HTR-8/SVneo (cell line): ENCODE measurements at places on chromosomes 6 and 20.

DNA sequence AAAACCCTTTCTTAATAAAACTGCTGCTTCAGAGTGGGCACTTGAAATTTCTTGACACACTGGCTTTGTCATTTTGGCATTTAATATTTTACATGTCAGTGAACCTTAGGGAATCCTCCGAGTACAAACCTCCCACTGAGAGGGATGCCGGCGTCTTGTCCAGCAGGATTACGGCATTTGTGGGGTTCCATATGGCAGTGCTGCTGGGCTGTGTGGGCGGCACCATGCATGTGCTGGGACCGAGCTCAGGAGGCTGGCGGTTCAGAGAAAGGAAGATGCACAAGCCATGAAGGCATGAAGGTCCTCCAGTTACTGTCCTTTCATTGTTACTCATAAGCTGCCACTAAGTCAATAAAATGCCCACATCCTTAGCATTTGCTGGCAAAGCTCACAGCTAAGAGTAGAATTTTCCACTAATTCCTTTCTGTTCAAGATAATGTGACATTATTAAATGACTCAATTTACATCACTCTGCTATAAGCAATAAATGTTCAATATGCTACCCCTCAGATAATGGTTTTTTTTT is 61.4 kb downstream of the LY86 start:
- DNase-seq, result no peak

DNA sequence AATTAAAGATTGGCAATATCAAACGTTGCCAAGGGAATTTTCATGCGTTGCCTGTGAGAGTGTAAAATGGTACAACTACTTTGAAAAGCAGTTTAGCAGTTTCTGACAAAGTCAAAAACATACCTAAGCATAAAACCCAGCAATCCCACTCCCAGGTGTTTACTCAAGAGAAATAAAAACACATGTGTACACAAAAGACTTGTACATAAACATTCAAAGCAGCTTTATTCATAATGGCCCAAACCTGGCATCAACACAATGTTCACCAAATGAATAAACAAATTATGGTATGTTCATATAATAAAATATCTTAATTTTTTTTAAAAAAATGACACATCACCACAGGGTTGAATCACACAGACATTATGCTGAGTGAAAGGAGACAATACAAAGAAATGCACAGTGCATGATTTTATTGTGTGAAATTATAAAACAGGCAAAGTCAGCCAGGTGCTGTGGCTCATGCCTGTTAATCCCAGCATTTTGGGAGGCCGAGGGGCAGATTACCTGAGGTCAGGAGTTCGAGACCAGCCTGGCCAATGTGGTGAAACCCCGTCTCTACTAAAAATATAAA is 240.4 kb upstream of the MARCKS start:
- DNase-seq, result no peak

DNA sequence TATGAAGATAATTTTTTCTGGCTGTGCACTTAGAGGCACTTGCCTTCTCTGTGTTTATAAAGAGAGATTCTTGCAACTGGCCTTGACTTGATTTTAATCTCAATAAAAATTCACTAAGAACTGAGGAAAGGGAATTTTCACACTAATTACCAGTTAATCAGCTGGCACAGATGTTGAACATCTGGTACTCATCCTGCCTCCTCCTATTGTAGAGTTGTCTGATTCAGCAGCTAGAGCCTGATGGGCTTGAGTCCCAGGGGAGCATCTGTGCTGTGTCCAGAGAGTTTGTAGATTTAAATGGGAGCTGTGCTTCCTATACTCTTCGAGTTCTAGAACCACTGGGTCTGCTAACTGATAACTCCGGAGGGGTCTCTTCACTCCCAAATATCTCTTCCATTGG is 284.4 kb upstream of the RNF24 start:
- no peak for DNase-seq

DNA sequence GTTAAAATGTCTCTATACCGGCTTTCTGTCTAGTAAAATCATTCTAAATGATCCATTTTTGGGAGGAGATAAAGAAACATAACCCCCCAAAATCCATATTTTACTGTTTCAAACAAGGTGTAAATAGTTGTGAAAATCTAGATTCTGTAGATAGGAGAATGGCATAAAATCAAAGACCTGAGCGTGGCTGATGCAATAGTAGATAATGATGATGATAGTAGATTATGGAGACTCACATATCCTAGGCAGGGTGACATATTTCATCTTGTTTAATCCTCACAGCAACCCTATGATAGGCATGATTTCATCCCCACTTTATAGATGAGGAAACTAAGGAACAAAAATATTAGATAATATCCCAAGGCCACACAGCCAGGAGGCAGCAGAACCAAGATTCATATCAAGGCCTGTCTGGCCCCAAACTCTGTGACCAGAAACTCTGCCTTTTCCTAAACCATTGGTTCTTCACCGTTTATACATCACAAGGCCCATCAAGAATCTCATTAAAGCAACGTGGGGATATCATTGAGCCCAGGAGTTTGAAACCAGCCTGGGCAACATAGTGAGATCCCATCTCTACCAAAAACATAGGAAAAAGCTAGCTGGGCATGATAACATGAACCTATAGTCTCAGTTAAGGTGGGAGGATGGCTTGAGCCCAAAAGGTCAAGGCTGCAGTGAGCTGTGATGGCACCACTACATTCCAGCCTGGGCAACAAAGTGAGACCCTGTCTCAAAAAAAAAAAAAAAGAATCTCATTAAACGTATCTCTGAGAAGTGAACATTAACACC is 55.6 kb downstream of the BPIFB1 start:
- no peak for DNase-seq

- no peak for DNase-seq
Measured at GRCh38 chr6:6005051-6006005, 1.4 kb downstream of the NRN1 start.

DNA sequence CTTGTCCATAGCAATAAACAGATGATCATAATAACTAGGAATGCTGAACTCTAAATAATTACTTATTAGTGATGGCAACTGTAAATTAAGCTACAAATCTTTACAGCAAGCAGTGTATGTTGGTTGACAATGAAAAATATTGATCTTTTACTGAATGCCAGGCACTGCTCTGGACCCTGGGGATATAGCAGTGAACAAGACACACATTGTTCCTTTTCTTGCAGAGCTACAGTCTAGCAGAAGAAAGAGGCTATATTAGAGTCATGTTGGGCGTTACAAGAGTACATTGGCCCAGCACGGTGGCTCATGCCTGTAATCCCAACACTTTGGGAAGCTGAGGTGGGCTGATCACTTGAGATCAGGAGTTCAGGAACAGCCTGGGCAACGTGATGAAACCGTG is 11.5 kb downstream of the PXT1 start:
- DNase-seq, result no peak

DNA sequence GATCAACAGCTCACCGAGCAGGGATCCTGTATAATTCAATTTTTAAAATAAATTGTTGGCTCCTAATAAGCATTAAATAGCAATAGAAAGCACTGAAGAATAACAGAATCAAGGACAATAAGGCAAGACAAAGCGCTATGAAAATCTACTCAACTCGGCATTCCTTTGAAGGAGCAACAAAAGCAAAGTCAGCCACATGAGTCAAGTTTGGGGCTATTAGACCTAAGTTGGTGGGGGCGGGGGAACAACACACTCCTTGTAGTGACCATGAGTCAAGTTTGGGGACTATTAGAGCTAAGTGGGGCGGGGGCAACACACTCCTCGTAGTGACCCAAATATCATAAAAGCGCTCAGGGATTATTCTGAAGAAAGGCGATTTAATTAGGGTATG is 120.0 kb downstream of the FOXC1 start:
- no peak for DNase-seq

- DNase-seq, result no peak
Measured at GRCh38 chr6:45599053-45599452, 221.3 kb upstream of the SUPT3H start.
